ENCODE measurements at places on chromosomes 2 and 18.

DNA sequence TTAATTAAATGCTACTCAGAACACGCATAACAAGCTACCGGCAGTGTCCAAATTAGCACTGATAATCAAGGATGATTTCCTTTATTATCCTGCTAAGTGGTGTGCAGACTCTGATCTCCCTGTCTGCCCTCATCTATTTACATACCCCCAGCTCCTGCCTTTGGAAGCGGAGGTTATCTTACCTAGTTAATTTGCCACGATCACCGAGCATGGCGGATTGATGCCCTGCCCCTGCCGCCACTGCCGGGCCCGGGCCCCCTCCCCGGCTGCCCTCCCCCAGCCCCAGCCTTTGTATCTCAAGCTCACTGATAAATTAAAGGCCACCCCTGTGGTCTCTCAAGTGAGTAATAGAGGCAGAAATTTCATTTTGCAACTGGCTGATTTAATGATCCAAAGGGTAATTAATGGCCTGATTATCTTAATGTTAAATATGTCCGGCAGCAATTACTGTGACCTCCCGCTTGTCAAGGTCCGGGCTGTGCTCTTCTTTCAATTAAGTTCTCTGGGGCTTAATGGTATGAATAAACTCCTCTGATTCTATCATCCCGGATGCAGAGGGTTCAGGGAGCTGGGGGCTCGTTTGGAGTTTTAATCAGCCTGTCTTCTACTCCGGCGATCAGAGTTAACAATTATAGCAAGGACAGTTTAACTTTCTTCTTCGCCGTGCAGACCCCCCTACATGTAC, 113.4 kb downstream of the GBX2 start:
- no peak for ATAC-seq

GRCh38 chr18:43405097-43405496, 127.8 kb upstream of the SYT4 start:
- ATAC-seq = peak; percentile 20

DNA sequence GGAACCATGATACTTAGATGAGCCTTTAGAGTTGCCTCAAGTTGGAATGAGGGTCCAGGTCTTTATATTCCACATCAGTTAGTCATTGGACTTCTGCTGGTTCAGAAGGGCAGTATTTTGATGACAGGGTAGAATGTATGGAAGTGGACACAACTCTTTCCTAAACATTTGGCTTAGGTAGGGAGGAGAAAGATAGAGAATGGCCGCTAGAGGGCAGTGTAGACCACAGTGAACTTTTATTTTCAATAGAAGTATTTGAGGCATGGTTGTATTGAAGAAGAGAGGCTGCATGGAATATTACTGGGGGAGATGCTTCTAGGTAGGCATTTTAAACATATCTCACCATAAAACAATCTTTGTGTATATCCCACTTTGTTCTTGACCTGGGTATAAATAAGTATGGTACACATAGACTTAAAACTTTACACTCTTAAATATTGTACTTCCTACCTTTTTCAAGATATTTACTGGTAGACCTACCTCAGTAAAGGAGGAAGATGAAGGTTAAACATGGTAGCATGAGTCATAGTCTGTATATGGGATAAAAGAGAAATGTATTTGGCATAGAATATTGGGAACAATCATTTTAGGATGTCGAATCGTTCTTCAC, 497.6 kb upstream of the FAM98A start:
- no peak for ATAC-seq

GRCh38 chr18:60978338-60978737, 354.9 kb upstream of the CDH20 start:
- no peak for ATAC-seq

- no peak for ATAC-seq
Observed at GRCh38 chr2:108634576-108635160, 84.6 kb upstream of the RANBP2 start.

- ATAC-seq = peak; percentile 58
Observed at GRCh38 chr2:25251422-25252273, 83.3 kb upstream of the POMC start.

GRCh38 chr2:215969131-215969841, 44.1 kb downstream of the MREG start:
- ATAC-seq = no peak

- ATAC-seq = no peak
Observed at GRCh38 chr2:236082061-236082460, 86.1 kb downstream of the GBX2 start.

- ATAC-seq = no peak
Observed at GRCh38 chr2:223042704-223043118, 9.3 kb upstream of the KCNE4 start.
